ENCODE measurements at places on chromosomes 13 and 19.

GRCh38 chr19:18995804-18996241 is 37.5 kb downstream of the SUGP2 start:
- peak; percentile 85 for DNase-seq

DNA sequence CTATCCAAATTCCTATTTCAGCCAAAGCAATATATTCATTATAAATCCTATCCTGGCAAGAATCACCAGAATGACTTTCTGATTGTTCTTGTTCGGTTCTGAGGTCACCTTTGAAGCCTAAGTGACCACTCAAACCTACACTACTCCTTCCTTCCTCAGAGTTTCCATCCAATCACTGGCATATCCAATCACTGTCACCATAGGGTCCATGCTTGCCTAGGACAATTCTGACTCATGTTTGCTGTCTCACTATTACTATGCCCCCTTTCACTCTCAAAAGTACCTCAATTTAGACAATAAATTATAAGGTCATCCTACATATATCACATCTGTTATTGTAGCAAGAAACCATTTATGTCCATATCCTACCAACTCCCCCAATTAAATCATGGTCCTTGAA is 58.9 kb downstream of the UBL3 start:
- DNase-seq = no peak

- no peak for DNase-seq
Measured at GRCh38 chr19:5330307-5330720, 10.3 kb downstream of the PTPRS start.

DNA sequence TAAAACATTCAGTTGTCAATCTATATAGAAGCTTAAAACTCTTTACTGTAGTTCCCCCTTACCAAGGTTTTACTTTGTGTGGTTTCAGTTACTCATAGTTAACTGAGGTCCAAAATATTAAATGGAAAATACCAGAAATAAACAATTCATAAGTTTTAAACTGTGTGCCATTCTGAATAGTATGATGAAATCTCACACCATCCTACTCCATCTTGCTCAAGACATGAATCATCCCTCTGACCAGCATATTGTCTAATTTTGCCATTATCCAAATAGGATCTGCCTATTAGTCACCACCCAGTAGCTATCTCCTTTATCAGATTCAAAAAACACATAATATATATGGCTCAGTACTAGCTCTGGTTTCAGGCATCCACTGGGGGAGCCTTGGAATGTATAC is 22.4 kb downstream of the ZNF571 start:
- peak; percentile 37 for DNase-seq

DNA sequence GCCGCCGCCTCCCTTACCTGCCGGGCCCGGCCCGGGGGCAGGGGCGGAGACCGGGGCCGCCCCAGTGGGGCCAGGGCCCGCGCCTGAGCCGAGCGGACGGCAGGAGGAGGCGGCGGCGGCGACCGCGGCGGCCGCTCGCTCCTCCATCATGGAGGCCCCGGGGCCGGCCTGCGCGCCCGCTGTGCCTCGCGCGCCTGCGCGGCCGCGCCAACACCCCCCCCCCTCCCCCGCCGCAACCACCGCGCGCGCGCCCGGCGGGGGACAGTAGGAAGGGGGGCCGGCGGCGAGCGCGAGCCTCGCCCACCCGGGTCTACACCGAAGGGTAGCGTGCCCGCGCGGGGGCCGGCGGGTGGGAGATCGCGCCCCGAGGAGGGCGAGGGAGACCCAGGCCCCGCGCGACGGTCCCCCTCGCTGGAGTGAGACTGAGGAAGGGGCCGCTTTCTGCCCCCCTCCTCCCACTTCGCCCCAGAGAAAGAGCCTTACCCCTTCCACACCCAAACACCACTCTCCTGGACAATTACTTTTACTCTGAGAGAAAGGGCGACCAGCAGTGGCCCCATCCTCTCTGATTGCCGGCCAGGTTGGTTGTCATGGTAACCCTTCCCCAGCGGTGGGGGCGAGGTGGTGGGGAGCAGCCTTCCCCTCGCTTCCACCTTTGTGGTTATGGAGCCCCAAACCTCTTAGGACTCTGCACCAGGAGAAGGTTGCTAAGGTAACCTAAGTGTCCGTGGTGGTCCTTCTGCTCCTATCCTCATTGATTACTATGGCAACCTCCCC is at the start of gene STRN4:
STRN4 (minus strand) TSS at position 170 of the 777 bp plus-strand sequence; CDS start at position 150, 20 bp downstream.
- peak; percentile 53 for DNase-seq

DNA sequence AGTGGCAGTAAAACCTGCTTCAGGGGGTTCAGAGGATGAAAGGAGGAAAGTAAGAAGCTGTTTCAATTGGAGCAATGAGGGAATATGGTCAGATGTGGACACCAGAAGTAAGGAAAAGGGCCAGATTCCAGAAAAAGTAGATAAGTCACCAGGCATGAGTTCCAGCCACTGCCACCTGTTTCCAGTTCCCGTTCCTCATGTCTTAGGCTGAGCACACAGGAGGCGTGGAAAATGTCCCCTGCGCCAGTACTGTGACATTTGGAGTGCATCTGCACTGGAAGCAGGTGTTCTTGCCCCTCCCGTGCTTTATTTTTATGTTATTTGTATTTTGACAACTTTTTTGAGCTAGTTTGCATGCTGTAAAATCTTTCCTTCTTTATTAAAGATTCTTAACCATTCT is 25.3 kb downstream of the LMO7 start:
- no peak for DNase-seq

DNA sequence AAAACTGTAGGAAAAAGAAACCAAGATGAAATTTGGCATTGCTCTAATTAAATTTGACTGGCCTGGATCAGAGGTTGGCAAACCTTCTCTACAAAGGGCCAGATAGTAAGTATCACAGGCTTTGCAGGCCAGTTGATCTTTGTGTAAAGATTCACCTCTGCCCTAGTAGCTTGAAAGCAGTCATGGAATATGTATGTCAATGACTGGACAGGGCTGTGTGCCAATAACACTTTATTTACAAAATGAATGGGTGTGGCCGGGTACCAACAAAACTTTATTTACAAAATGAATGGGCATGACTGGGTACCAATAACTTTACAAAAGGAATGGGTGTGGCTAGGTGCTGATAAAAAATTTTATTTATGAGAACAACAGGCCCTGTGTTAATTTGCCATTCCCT is 20.0 kb downstream of the SIN3B start:
- DNase-seq = peak; percentile 43

Measured in EL (cell line).